ENCODE measurements at places on chromosomes 7 and 10.

DNA sequence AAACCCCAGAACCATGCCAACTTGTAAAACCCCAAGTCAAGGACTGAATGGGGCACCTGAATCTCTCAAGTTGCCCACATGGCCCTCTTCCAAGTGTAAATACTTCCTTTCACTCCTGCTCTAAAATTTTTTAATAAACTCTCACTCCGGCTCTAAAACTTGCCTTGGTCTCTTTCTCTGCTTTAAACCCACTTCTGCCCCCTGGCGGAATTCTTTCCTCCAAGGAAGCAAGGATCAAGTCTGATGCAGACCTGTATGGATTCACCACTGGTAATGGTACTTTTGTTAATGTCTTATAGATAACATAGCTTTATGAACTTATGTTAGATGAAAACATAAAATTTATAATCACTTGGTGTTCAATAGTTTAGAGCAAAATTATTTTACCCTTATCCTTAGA, 33.8 kb downstream of the SLC16A9 start:
- no peak for DNase-seq

DNA sequence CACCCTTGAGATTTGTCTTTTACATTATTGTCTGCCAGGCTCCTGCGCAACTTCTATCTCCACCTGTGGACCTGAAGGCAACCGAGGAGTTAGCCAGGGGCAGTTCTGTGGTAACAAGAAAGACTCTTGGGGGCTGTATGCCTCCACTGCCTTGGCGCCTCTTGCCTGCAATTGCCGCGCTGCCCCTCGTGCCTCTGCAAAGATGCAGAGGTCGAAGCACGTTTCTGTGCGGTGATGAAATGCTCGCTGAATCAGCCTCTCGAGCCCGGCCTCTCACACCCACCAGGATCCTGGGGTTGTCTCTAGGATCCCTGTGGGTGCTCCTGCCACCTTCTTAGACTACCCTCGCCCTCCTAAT, 486 bp upstream of the LHFPL3 start:
- no peak for DNase-seq

DNA sequence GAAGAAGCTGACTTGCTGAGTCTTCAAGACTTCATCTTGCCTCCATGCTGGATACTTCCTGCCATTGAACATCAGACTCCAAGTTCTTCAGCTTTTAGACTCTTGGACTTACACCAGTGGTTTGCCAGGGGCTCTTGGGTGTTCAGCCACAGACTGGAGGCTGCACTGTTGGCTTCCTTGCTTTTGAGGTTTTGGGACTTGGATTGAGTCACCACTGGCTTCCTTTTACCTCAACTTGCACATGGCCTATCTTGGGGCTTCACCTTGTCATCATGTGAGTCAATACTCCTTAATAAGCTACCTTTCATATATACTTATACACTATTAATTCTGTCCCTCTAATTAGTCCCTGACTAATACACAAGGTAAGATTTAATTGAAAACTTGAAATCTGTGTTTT, 361.7 kb upstream of the SEMA3C start:
- no peak for DNase-seq

- no peak for DNase-seq
Measured at GRCh38 chr7:67950321-67951083, 953.9 kb downstream of the TYW1 start.

DNA sequence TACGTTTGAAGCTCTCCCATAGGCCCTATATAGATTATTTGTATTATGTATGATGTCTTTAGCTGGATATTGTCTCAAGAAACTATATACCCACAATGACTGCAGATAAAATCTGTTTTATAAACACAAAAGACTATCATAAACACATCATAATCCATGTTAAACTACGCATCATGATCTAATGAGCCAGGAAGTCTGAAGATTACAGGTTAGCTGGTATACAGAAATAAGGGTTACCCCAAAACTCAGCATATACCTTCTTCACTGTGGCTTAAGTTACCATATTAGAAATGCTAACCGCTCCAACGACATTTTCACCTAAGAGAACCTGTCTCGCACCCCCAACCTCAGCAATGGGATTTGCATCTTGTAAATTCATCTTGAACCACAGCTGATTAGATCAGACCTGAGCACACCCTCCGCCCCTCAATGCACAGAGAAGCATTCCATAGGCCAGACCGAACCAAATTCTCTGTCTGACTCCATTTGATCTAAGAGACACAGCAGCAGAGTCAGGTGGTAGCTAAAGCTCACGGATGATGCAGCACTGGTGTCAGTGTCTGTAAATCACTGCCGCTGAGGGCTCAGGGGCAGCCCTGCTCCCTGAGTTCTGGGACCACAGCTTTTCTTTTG, 124.9 kb downstream of the NPY start:
- DNase-seq: no peak

GRCh38 chr10:11272915-11273389, 255.3 kb downstream of the CELF2 start:
- DNase-seq: no peak

DNA sequence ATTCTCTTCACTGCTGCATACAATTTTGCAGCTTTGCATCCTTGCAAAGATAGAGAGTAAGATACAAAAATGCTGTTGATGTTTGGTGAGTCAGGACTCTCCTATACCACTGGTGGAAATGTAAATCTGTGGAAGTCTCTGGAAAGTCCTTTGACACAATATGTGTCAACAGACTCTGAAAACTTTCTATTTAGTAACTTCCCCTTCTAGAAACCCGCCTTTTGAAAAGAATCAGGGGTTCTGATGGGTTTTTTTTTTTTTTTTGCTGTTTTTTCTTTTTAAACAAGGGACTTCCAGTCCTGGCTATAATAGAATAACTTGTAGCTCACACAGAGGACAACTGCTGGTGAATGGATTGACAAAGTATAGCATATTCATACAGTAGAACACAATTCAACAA, 16.4 kb downstream of the NOD1 start:
- DNase-seq: no peak

- DNase-seq: no peak
Measured at GRCh38 chr10:62456611-62457101, 82.5 kb downstream of the ZNF365 start.

DNA sequence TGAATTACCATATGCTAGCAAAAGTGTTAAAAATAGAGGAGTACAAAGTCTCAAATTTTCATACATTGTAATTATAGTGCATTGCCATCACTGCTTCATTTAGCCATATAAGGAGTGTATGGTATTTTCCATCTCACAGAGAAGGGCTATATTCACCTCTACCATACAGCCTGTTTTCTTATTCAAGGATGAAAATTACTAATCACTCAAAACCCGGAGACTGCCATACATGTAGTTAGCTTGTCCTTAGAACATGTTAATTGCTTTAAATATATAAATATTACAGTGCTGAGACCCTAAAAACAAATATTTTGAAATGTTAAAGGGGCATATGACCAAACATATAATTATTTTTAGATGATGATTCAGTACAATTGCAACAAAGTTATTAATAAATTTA, 49.4 kb downstream of the CPEB3 start:
- DNase-seq: no peak

- no peak for DNase-seq
Measured at GRCh38 chr10:115903207-115903606, 369.8 kb downstream of the GFRA1 start.

- DNase-seq: no peak
Measured at GRCh38 chr10:87054373-87055295, 34.5 kb downstream of the FAM25A start.

DNA sequence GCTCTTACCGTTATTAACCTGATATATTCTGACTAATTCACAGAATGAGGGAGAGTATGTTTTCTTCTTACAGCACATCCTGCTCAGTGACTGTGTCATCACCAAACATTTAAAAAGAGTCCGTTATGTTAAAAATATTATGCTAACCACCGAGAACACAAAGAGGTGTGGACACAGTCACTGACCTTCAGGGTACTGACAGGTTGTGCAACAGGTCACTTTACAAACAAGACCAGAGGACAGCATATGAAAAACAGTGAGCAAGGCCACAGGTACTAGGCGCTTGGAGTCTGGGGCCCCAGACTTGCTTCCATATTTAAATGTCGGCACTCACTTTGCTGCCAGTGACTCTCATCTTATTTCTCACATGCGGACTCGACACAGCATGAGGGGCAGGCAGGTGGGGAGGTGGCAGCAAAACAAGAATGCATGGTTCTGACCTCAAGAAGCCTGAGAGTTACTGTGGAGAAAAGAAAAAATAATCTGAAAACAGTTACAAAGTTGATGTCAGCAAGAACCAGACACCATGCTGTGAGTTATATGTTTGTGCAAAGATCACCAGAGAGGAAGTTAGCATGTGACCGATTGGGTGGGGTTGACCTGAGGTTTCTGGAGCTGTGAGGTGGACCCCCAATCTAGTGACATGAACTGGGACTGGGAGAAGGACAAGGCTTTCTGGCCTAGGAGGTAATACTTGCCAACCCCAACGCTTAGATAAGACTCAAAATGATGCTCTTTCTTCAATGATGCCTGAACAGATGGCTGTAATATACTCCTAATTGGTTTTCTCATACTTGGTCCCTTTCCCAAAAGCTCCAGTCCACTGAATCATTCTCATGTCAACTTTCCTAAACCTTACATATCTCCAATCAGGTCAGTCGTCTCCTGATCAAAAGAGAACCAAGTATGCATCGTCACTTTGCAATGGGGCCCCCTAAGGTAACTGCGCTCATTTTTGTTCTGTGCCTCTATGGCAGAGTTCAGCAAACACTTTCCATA, 102.4 kb downstream of the HIPK2 start:
- DNase-seq: no peak

GRCh38 chr7:36514289-36515243, 124.9 kb downstream of the ANLN start:
- no peak for DNase-seq

DNA sequence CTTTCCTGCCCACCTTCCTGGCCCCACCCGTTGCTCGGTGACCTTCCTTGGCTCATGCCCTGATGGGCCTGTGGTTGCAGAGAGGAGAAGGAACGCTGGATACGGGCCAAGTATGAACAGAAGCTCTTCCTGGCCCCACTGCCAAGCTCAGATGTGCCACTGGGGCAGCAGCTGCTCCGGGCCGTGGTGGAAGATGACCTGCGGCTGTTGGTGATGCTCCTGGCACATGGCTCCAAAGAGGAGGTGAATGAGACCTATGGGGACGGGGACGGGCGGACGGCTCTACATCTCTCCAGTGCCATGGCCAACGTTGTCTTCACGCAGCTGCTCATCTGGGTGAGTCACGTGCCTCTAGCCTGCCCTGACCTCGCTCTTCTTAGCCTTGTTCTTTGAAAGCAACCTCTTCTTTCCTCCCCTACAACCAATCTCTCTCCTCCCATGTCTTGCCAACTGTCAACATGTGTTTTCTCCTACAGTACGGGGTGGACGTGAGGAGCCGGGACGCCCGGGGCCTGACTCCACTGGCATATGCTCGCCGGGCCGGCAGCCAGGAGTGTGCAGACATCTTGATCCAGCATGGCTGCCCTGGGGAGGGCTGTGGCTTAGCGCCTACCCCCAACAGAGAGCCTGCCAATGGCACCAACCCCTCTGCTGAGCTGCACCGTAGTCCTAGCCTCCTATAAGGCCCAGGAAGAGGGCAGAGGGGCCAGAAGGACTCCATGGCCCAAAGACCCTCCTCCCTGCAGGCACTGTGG, 24.1 kb downstream of the GBX1 start:
- no peak for DNase-seq

DNA sequence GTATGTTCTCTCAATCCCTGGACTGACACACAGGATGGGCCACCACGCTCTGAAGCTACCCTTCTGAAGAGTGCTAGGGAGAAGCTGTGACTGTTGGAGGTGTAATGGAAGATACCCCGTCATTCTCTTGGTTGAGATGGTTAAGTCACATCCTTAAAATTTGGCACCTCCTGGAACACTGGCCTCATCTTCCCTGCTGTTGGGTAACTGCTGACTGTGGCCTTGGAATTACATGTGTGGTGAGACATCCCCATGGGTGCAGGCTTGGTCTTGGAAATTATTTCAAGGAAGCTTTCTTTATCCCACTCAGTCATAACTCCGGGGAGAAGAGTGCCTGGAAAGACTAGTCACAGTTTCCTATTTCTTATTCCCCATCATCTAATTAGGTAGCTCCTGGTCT, 62.0 kb downstream of the LRMDA start:
- DNase-seq: no peak

- no peak for DNase-seq
Measured at GRCh38 chr10:124595143-124595883, 133.7 kb downstream of the LHPP start.

GRCh38 chr10:1257274-1257673, 201.1 kb downstream of the WDR37 start:
- DNase-seq: no peak

- DNase-seq: no peak
Measured at GRCh38 chr7:135522509-135522908, 12.6 kb upstream of the CNOT4 start.

GRCh38 chr7:22542669-22543068, 42.7 kb upstream of the STEAP1B start:
- DNase-seq: no peak

DNA sequence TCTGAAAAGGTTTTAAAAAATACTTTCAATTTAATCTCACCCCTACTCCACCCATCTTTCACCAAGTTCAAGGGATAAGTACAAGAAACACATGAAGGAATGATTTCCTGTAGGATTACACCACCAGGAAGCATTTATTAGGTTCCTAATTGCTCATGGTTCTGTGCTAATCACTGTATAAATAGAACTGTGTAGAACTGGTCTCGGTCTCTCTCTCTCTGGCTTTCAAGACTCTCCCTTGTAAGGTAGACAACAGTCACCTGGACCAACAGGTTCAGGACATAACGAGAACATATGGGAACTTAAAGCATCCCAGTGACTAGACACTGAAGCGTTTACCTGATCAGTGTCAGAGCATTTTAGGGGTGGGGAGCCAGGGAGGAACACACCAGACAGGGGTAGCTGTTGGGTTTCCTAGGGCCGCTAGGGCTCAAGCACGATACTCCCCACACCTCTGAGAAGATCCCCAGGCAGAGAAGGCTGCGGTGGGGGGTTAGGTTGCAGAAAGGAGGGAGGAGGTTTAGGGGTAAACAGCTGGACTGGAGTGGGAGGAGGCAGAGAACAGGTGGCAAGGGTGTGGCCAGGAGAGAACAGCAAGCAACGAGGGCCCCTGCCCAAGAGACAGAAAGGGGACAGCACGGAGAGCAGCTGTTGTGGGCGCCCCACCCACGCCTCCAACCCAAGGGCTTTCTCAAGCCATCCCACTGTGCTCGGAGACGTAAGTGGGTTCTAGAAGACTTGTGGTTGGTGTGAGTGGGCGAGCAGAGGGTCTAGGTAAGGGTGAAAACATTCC, 52.5 kb upstream of the USP6NL start:
- no peak for DNase-seq

DNA sequence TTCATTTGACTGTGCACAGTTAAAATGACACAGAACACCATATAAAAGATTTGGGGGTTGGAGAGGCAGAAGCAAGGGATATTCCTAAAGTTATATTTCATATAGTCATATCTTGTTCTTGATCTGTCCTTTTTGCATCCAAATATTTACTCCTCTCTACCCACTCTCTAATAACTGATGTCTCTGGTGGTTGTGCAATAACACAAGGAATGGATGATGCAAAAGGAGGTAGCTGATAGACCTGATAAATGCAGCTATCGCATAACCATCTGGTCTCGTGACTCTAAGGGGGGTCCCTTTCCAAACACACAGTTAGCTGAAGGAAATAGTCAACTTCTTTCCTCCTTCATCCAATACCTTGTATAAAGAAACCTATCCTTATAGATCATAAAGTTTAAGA, 123.1 kb downstream of the POLR1F start:
- DNase-seq: no peak

- DNase-seq: no peak
Measured at GRCh38 chr10:79070606-79071395, 2.0 kb downstream of the ZMIZ1 start.

GRCh38 chr10:76319661-76320060, 888.2 kb downstream of the LRMDA start:
- DNase-seq: no peak
